ENCODE measurements at places on chromosomes 16 and 17.

DNA sequence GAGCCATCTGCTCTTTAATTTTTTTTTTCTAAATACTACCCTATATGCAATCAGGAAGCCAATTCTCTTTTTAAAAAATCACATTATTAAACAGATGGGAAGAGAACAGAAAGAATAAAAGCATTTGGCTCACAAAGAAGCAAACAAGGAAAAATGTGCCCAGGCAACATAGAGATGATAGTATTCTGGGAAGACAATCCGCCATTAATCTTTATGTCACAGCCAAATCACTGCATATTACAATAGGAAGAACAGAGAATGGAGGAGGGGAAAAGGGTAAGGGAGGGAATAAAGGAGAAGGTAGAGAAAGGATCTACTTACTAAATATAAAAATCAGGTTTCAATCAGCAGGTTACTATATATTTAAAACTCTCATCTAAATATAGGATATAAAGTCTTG lies 34.3 kb downstream of the STAT5B start:
- no peak overlapping the region for H3K4me3 ChIP-seq
- no peak overlapping the region for H3K27ac ChIP-seq
- H3K36me3 ChIP-seq: peaks cover 32% of the 10 kb centered on the region
- peaks cover 19% of the 10 kb centered on the region for H3K4me1 ChIP-seq

GRCh38 chr17:57861000-57861789 lies 11.4 kb upstream of the MRPS23 start:
- no peak for DNase-seq
- H3K36me3 ChIP-seq: no peaks in the 10 kb centered on the region
- H3K4me1 ChIP-seq: peaks cover 8% of the 10 kb centered on the region
- H3K27me3 ChIP-seq: peaks cover 47% of the 10 kb centered on the region

DNA sequence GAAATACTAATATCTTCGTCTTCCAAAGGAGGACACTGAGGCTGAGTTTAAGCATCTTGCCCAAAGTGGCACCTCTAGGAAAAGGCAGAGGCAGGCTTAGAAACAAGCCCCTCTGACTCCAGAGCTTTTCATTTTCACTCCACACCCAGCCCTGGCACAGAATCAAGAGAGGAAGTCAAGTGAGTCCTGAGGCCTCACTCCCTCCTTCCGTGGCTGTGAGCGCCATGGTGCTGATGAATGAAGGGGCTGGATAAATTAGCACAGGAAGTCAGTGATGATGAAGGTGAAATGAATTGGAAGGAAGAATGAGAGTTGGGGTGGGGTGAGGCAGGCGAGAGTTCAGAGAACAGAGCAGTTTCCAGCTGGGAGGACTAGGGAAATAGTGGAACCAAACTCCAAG lies 179.3 kb downstream of the TMEM132E start:
- H3K27ac ChIP-seq: no peak overlapping the region
- no peak overlapping the region for H3K4me3 ChIP-seq
- peaks cover 2% of the 10 kb centered on the region for H3K27me3 ChIP-seq
- H3K4me1 ChIP-seq: no peaks in the 10 kb centered on the region
- no peak for DNase-seq

- H3K4me1 ChIP-seq: peaks cover 11% of the 10 kb centered on the region
- H3K27me3 ChIP-seq: no peaks in the 10 kb centered on the region
- DNase-seq: no peak
- H3K4me3 ChIP-seq: peak overlapping the region; percentile 91
- peak overlapping the region; percentile 78 for H3K27ac ChIP-seq
These were observed 2.9 kb upstream of the RAB40C start for GRCh38 chr16:586645-587590.

GRCh38 chr16:47037396-47037745 lies 63.9 kb upstream of the DNAJA2 start:
- H3K27me3 ChIP-seq: peaks cover 32% of the 10 kb centered on the region
- no peak for DNase-seq
- no peak overlapping the region for H3K27ac ChIP-seq
